ENCODE measurements at places on chromosomes 13 and 19.

- no peak for DNase-seq
Observed at GRCh38 chr19:8238251-8238650, 29.1 kb downstream of the CERS4 start.

DNA sequence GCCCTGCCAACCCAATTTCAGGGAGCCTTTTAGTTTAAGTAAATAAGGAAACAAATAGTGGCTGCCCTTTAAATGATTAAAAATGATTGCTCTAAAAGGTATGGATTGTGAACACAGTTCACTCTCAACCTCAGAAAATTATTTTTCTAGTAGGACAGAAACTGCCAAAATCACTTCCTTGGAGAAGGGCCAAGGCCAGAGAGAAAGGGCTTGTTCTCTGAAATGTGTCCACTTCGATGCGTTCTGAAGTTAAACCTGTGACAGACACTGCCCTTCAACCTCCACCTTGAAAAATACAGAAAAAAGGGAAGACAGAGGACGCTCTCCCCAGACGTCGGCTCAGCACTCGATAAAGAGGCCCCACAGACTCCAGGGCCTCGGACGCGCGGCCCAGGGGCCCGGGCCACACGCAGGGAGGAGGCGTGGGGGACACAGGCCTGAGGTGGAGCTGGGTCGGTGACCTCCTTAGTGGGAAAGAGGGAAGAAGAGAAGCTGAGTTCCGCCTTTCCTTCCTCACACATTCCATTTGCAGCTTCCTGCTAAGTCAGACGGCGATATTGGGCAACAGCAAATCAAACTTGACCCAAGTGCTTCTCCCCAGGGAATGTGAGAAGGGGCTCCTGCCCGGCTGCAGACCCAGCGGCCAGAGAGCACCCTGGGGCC lies 63.6 kb downstream of the RASA3 start:
- DNase-seq: no peak

- DNase-seq: no peak
Observed at GRCh38 chr19:39341129-39341718, 997 bp upstream of the SAMD4B start.

DNA sequence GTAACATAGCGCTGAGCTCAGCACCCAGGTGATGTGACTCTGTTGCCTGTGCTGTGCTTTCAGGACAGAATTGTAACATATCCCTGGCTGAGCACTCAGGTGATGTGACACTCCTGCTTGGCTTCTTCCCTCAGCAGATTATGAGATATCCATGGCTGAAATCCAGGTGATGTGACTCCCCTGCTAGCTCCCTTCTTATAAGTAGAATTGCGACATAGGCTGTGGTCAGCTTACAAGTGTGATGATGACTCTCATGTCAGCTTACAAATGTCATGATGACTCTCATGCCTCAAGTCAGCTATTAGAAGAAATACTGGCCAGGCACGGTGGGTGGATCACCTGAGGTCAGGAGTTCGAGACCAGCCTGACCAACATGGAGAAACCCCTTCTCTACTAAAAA lies 14.3 kb upstream of the ZNF429 start:
- DNase-seq: no peak

DNA sequence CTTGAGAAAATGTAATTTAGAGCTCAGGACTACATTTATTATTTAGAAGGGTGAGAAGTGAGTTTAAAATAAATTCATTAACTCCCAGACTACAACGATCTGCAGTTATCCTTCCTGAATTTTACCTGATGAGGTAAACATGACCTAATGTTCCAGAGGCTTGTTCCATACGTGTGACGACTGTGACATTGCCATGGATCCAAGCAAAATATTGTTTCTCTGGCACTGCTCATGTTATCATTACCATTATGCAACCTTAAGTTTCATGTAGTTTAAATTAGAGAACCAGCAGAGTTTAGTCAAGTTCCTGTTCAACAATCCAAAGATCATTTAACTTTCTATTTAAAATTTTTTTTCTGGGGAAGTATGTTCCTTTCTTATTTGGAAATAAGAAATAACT lies 279.6 kb downstream of the KLF5 start:
- no peak for DNase-seq

DNA sequence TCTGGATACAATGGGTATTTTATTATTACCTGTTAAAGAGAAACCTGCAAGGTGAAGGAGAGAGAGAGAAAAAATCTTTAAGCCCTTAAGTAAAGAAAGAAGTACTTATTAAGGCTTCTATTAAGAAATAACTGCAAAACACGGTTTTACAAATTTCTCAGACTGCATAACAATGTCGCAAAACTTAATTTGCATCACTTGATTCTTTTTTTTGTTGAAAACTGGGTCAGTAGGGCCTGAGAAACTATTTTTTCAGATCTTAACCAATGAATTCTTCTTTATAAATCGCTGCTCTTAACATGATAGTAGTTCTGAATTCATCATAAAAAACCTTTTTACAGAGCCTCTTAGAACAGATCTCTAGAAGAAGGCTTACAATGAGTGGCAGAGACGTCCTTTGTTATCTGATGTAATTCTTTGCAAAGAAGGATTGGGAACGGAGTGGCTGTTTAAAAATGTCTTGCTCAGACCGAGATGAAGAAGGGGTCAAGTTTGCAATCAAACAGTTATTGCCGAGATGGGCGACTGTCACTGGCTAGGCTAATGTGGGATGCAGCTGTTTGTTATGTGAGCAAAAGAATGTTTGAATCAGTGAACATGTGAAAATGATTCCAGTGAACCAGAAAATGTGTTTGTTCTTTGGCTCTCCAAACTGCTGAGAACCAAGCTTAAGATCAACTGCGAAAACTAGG lies 76.3 kb downstream of the ZNF536 start:
- no peak for DNase-seq

GRCh38 chr13:46097015-46097414 lies 7.8 kb downstream of the CPB2 start:
- no peak for DNase-seq

GRCh38 chr13:69331245-69331644 lies 776.4 kb upstream of the ATXN8OS start:
- DNase-seq: no peak

DNA sequence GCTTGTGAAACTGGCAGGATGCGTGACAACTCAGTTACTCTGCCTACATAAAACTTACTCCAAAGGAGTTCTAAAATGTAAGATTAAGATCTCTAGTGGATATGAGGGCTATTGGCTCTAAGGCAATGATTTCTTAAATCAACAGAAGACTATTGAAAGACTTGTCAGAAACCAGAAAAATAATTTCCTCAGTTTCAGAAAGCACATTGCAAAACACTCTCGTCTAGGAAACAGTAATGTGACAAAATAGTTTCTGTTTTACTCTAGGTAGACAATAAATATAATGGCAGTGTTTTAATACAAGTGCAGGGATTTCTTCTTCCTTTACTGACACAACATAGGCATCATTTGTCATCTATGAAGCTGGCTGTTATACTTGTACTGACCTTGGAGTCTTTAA lies 230.1 kb downstream of the KCTD12 start:
- DNase-seq: no peak

DNA sequence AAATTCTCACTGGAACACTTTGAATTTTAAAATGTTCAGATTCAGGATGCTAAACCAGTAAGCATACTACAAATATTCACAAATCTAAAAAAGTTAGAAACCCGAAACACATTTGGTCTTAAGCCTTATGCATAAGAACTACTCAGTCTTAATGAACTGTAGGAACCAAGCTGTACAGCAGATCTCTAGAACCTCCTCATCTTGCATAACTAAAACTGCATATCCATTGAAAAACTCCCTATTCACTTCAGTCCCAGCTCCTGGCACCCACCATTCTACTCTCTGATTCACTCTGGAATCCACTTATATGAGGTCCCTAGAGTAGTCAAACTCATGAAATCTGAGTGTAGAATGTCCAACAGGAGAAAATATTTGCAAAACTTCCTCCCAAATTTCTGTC lies 65.6 kb upstream of the CEACAM8 start:
- DNase-seq: no peak

- DNase-seq: no peak
Observed at GRCh38 chr13:113777311-113778260, 18.6 kb downstream of the TMEM255B start.

GRCh38 chr19:16420336-16420676 lies 51.5 kb downstream of the EPS15L1 start:
- no peak for DNase-seq

DNA sequence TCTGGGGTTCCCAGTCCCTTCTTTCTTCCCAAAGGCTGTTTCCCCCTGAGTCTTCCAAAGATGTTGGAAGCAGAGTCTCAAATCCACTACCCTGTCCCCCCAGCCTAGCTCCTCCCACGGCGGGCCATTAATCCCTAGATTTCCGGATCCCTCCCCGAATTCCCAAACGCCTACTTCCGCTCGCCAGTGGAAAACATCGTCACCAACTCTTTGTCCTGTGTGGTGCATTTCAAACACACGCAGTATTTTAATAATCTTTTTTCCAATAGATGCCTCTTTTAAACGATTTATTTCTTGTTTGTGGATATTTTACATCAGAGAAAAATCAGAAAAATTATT lies 610 bp downstream of the ZNF791 start:
- no peak for DNase-seq

- no peak for DNase-seq
Observed at GRCh38 chr13:40692946-40693345, 26.5 kb upstream of the FOXO1 start.

DNA sequence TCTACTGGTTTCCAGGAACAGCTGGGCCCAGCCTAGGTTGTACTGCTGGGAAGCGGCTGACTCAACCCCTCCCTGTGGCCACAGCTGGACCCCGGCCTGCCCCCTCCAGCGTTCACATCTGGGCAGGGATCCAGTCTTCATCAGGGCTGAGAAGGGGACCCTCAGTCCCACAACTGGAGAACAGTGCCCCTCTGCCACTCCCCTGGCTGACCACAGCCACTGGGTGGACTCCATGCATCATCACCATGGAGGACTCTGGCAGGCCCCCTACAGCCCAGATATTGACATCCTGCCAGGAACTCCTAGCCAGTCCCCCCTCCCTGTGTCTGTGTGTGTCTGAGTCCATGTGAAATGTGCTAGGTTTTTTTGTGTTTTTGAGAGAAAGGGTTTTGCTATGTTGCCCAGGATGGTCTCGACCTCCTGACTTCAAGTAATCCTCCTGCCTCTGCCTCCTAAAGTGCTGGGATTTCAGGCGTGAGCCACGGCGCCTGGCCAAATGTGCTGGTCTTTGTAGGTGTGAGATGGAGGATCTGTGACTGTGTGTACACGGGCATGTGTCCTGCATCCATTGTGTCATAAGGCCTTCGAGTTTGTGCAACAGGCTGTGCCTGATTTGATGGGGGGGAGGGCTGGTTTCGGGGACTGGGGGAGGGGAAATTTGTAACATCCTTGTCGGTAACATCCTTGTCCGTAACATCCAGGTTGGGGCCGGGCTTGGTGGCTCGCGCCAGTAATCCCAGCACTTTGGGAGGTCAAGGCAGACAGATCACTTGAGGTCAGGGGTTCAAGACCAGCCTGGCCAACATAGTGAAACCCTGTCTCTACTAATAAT lies 4.0 kb upstream of the HOOK2 start:
- DNase-seq: no peak

- no peak for DNase-seq
Observed at GRCh38 chr13:20160306-20161274, at the start of gene GJA3. Gene GJA3 (minus strand): TSS chr13:20161052. CDS start chr13:20143288, 17,764 bp downstream.

DNA sequence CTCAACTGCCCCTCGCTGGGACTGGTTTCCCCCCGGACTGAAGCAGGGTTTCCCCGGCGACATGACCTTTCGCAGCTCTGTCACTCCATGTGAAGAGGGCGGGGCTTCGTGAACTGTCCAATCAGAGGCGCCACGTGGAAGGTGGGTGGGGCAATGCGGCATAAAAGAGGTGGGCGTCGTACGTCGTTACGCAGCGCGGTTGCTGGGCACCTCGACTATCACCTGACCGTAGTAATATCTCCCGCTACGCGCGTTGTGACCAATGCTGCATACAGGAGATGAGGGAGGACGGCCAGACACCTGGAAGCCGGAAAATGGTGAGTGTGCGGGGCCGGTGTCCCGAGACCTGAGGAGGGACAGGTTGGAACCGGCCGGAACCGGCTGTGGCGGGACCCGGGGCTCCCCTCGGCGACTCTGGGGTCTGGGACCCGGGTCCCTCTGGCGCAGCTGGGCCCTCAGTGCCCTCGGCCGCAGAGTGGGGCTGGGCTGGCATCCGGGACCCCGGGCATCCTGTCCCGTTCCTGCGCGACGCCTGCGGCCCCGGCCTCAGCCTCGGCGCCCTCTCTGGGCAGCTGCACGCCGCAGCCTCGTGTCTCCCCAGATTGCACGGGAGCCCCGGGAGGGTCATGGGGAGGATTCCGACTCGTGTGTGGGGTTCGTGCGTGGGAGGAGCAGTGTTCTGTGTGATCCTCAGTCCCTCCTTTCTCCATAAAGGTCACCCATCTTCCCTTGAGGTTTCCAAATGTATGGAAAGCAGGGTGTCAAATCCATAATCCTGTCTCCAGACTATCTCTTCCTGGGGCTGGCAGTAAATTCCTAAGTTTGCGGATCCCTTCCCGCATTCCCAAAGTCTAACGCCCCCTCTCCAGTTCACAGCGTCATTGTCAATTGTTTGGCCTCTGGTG lies 32.2 kb downstream of the ZNF136 start:
- DNase-seq: no peak

DNA sequence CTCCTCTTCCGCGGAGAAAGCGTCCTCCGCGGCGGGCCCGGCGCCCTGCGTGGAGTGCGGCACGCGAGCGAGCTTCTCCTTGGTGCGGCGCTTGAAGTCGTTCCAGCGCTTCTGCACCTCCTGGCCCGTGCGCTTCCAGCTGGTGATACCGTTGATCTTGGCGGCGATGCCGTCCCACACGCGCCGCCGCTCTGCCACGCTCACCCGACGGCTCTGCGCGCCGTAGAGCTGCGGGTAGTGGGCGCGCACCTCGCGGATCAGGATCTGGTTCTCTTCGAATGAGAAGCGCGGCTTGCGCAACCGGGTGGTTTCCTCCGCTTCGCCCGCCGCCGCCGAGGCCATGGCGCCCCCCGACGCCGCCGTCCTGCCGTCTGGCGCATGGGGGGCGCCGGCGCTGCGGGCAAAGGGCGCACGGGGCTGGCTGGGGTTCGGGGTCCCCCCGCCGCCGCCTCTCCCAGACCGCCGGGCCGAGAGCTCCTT lies 941 bp downstream of the MYPOP start:
- DNase-seq: no peak
